SJCRH30 (cell line): ENCODE measurements at places on chromosomes 2 and 18. TPM values are rescaled to one million over a fixed set of nuclear protein-coding genes. Genes with fewer than 3 reads are reported as not detected.

DNA sequence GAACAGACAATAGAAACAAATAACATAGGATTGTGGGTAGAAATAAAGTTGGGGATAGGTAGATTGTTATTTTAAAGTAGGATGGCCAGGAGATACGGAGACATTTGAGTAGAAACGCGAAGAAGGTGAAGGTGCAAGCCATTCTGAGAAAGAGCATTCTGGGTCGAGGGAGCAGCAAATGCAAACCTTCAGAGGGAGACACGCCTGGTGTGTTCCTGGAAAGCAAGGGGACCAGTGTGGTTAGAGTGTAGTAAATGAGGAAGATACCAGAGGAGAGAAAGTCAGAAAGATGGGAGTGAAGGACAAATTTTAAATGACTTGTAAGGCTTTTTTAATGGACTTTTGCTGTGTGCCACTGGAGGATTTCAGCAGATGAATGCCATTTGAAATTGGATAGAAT lies 1.7 kb downstream of the CYP20A1 start:
- DNase-seq = no peak

DNA sequence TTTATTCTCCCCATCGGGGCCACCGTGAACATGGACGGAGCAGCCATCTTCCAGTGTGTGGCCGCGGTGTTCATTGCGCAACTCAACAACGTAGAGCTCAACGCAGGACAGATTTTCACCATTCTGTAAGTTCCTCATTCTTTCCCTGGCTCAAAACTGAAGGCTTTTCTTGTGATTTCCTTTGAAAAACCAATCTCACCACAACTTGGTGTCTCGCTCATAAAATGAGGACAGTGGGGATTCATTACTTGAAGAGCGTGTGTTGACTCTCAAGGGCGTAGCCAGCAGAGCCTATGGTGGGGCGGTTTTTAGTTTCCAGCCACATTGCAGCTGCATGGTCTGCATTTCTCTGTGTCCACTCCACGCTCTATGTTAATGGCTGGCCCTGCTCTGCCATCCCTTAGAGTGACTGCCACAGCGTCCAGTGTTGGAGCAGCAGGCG lies 29.0 kb downstream of the SLC1A4 start:
- DNase-seq = no peak

The RNASEH1 gene
- 43.0 and 43.9 TPM in 2 replicates for total RNA-seq

GRCh38 chr2:18626958-18627650 lies 37.7 kb upstream of the NT5C1B start:
- no peak for DNase-seq

DNA sequence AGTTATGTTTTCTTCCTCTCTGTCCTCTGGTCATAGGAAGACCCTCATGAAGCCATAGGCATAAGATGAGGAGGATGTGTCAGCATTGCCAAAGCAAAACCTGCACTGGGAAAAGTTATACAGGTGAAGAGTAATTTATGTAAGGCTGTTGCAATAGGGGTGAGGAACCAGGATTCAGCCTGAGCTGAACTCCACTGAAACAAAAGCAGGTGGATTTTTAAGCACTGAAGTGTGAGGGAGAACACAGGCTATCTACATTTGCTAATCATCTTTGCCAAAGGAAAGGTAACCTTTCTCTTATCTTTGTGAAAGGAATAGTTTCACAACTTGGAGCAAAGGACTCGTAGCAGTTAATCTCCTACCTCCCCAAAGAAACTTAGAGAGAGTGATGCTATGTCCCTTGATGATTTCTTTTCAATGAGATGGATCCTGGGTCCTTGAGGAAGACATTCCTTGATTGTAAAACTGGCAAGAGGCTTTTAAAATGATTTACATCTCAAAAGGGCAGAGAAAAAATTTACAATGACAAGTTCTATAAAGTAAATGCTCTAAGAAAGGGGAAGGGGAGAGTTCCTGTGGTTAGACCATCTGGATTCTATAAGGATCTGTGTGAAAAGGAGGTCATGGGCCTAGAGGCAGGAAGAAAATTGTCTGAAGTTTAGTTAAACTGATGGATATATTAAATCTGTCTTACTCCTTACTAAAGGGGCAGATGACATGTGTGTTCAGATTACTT lies 385.4 kb upstream of the CDH7 start:
- DNase-seq = no peak

The TBR1 gene
- 0.13 and 0.20 TPM in 2 replicates for total RNA-seq

The CDH2 gene
- total RNA-seq = 10.4 and 10.7 TPM in 2 replicates

The PPP1R1C gene
- not detected in 2 replicates for total RNA-seq
